ENCODE measurements at places on chromosomes 6 and 20.

DNA sequence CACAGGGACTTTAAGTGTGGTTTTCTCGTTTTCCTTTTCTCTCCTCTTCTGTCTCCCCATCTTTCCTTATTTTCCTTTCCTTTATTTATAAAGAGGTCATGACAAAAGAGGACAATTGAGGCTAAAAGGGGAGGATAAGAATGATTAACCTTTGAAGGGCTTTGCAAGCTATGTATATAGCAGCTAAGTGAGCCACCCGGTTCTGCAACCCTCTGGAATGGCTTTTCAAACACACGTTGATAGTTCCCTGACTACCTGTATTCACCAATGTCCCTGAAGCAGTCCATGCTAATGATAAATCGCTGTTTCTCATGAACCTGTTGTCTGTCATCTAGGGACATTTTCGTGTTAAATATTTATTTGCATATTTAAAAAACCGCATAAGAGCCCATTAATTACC lies 124.4 kb upstream of the RALGAPA2 start:
- DNase-seq: no peak

- no peak for DNase-seq
Measured at GRCh38 chr6:56827908-56828649, 126.8 kb upstream of the BEND6 start.

DNA sequence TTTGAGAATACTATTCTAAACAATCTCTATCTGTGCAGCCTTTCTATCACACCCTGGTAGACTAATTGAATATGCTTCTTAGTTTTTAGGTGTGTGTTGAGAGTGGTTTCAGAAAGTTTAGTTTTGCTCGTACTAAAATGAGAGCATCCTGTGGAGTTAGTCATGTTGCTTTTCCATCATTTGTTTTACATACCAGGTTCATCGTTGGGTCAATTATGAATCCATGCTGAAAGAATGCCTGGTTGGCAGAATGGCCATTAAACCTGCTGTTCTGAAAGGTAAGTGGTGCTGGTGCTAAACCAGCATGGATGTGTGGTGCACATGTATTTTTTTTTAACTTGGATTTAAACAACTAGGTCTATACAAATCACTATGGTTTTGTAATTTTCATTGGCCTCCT lies 49.3 kb downstream of the CYB5R4 start:
- no peak for DNase-seq

DNA sequence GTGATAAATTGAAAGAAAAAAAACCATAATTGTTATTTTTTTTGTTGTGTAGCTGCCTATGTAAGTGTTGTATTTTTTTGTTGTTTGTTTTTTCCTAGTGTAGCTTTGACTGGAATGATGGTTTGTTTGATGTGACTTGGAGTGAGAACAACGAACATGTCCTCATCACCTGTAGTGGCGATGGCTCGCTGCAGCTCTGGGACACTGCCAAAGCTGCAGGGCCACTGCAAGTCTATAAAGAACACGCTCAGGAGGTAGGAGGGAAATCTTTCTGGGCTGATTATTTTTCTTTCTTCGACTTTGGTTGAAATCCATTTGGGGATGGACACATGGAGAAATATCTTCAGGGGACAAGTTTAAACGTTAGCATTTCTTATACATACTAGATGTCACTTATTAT lies 3.8 kb downstream of the PEX7 start:
- DNase-seq: no peak

- DNase-seq: no peak
Measured at GRCh38 chr6:53634184-53634631, 31.3 kb downstream of the KLHL31 start.

Measured in HEK293T (cell line).